ENCODE measurements at places on chromosomes 12 and 14. TPM values are rescaled to one million over a fixed set of nuclear protein-coding genes. Genes with fewer than 3 reads are reported as not detected.

LBHD2 gene
- polyA plus RNA-seq = 0.17 TPM

GPRC5D gene
- polyA plus RNA-seq = 0.16 TPM

PCED1B gene
- polyA plus RNA-seq = 1.2 TPM

PMEL gene
- 1.7 TPM for polyA plus RNA-seq

PNMA1 gene
- 16.9 TPM for polyA plus RNA-seq

DPPA3 gene
- not detected for polyA plus RNA-seq

KIF5A gene
- polyA plus RNA-seq = under 0.01 TPM

HOXC12 gene
- polyA plus RNA-seq = not detected

MYO1H gene
- 0.07 TPM for polyA plus RNA-seq

DHRS1 gene
- polyA plus RNA-seq = 56.6 TPM

SLC6A13 gene
- polyA plus RNA-seq = 0.10 TPM

RAD51B gene
- polyA plus RNA-seq = 4.3 TPM

ALDH1L2 gene
- polyA plus RNA-seq = 1.3 TPM

GATC gene
- polyA plus RNA-seq = 15.0 TPM

ATG101 gene
- 61.7 TPM for polyA plus RNA-seq

EPYC gene
- 0.09 TPM for polyA plus RNA-seq

SPTB gene
- not detected for polyA plus RNA-seq

SCARB1 gene
- 36.4 TPM for polyA plus RNA-seq

IGF1 gene
- polyA plus RNA-seq = 7.7 TPM

TEX22 gene
- not detected for polyA plus RNA-seq

CCDC177 gene
- not detected for polyA plus RNA-seq

LYZ gene
- polyA plus RNA-seq = 108 TPM

MAP1LC3B2 gene
- 0.90 TPM for polyA plus RNA-seq

RIN3 gene
- polyA plus RNA-seq = 6.0 TPM

ATF1 gene
- 23.8 TPM for polyA plus RNA-seq

IFI27 gene
- polyA plus RNA-seq = 2,792 TPM

FKBP3 gene
- 78.1 TPM for polyA plus RNA-seq

SYCP3 gene
- polyA plus RNA-seq = 0.19 TPM

MLEC gene
- polyA plus RNA-seq = 22.2 TPM

MYF5 gene
- polyA plus RNA-seq = not detected

DPY19L2 gene
- 1.3 TPM for polyA plus RNA-seq

MSI1 gene
- 1.2 TPM for polyA plus RNA-seq

JAG2 gene
- 0.60 TPM for polyA plus RNA-seq

MYH6 gene
- polyA plus RNA-seq = 1.5 TPM

PTGER2 gene
- polyA plus RNA-seq = 3.9 TPM

TROAP gene
- 4.8 TPM for polyA plus RNA-seq

IL31 gene
- polyA plus RNA-seq = not detected

GNG2 gene
- polyA plus RNA-seq = 16.8 TPM

CABP1 gene
- polyA plus RNA-seq = 0.92 TPM

PLEK2 gene
- 35.4 TPM for polyA plus RNA-seq

PPP4R4 gene
- 0.60 TPM for polyA plus RNA-seq

GPR132 gene
- 1.4 TPM for polyA plus RNA-seq

CEBPE gene
- not detected for polyA plus RNA-seq

ISM2 gene
- polyA plus RNA-seq = not detected

RAPGEF3 gene
- 3.9 TPM for polyA plus RNA-seq

CDCA3 gene
- polyA plus RNA-seq = 8.6 TPM

APOF gene
- polyA plus RNA-seq = not detected

All from sigmoid colon (tissue), 7 donors.